ENCODE measurements at places on chromosomes 3 and 15.

- DNase-seq: no peak
These were observed 9.8 kb upstream of the CNTN3 start for GRCh38 chr3:74624301-74624700.

GRCh38 chr3:161890147-161890625 lies 393.6 kb downstream of the OTOL1 start:
- no peak for DNase-seq

GRCh38 chr3:189082666-189083427 lies 88.9 kb upstream of the TPRG1 start:
- no peak for DNase-seq

- no peak for DNase-seq
These were observed 499.0 kb downstream of the PYDC2 start for GRCh38 chr3:191959876-191960413.

GRCh38 chr15:57537072-57537471 lies 54.6 kb upstream of the MYZAP start:
- no peak for DNase-seq

DNA sequence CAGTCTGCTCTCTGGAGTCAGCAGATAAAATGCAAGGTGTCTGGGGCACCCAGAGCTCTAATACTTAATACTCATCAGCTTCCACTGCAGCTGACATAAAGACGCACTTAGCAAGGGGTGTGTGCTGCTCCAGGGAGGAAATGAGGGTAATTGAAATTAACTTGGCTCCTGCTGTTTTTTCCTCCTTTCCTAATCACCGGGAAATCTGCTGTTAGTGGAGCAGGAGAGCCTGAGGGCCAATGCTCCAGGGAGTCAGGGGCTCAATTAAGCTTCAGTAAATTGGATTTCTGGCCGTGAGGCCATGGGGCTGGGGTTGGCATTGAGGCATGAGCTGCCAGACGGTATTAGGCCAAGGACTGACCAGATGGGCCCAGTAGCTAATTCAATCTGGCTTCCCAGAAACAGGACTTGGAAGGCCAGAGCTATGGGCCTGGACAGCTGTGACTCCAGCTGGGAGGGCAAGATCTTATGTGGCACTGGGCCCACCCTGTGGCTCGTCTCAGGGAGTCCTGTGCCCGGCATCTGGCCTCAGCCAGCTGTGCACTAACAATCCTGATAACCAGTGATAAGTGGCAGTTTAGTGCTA lies 30.7 kb upstream of the CHRNB4 start:
- no peak for DNase-seq

DNA sequence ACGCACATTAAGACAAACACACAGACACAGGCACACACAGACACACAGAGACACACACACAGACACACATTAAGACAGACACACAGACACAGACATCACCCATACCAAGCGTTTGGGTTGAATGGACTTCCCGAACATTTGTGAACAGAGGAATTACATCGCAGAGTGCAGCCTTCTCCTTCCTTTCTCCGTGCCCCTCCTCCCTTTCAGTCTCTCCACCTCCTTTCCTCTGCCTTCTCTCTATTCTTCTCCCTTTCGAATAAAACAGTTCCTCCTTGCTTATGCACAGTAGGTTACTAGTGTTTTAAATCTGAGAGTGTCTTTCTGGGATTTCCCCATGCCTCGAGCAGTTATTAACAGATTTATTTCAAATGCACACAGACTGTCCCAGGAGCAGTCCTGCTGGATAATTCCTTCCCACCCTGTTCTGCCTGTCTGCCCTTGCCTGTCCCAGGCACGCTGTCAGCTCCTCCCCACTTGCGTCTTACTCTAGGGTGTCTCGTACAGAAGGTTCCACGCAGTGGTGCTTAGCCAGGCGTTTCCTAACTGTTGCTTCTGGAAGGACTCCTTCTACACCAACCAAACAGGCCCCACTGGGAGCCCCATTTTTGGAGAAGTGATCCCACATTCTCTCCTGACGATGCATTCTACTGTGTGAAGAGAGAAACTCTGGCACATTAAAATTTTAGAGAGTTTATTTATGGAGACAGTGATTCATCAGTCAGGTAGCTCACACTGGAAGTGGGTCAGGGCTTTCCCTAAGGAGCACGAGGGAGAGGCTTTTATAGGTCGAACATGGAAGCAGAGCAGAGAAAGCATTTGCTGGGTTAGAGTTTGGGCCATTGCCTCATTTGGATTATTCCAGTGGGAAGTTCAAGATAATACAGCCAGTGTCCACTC lies 163.8 kb downstream of the SV2B start:
- DNase-seq: no peak

GRCh38 chr3:32597656-32598055 lies 27.0 kb upstream of the DYNC1LI1 start:
- DNase-seq: no peak

- no peak for DNase-seq
These were observed 61.8 kb downstream of the MYH15 start for GRCh38 chr3:108448593-108448992.

DNA sequence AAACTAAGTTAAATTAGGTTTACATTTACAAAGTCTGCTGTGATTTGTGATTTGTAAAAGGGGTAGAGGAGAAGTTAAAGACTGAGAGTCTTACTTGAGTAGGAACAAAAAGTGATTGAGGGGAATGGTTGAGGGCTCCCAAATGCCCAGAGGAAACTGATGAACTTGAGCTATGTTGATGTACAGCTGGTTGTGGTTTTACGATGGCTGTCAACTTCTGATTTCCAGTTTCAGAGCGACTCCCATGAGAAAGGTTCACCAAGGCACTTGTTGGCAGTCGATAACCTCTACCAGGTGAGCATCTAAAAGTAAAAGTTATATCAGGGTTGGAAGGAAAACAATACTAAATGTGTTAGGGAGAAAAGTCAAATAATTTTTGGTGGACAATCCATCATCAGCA lies 91.0 kb downstream of the XRN1 start:
- DNase-seq: no peak

GRCh38 chr3:140822401-140823047 lies 119.1 kb upstream of the SLC25A36 start:
- DNase-seq: no peak

DNA sequence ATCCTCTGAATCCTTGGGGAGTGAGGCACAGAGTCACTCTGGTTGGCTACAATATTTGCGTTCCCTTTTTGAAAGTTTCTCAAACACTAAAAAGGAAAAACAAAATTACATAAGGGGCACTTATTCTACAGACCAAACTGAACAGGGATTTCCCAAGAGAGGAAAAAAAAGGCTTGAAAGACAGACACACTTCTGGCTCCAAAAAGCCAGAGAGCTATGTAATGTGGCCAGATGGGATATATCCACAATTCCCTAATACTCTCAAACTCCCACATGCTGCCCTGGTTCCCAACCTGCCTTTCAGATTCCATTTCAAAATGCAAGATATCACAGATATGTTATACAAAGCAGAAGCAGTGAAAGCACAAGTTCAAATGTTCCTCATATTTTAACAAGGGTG lies 1.6 kb downstream of the FRMD4B start:
- DNase-seq: no peak

- DNase-seq: peak; percentile 43
These were observed 353.5 kb downstream of the MCTP2 start for GRCh38 chr15:94584833-94585244.

DNA sequence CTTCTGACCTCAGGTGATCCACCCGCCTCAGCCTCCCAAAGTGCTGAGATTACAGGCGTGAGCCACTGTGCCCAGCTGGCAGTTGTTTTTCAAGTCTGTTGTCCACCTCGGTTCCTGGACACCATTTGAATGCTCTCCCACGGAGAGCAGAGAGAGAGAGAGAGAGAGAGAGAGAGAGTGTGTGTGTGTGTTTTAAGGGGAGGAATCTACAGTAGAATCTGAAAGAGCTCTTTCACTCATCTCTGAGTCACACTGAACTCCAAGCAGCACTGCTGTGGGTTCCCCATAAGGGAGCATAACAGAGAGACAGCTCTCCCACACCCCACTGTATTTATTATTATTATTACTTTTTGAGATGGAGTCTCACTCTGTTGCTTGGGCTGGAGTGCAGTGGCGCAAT lies 156.6 kb downstream of the RPLP1 start:
- no peak for DNase-seq

DNA sequence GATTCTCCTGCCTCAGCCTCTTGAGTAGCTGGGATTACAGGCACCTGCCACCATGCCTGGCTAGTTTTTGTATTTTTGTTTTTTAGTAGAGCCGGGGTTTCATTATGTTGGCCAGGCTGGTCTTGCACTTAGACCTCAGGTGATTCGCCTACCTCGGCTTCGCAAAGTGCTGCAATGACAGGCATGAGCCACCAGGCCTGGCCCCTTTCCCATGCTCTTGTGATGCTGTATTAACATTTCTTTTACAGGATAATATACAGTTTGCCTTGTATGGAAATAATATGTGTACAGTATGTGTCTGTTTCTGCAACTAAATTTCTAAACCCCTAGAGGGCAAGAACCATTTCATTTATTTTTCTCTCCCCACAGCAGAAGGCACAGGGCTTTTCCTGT lies 37.8 kb downstream of the SCG5 start:
- DNase-seq: no peak

GRCh38 chr3:14118400-14119381 lies 6.0 kb downstream of the CHCHD4 start:
- no peak for DNase-seq

GRCh38 chr15:63041974-63042876 lies at the start of gene TPM1:
Gene TPM1, plus strand, starts transcription at chr15:63042747. Its CDS starts 83 bp downstream, at chr15:63042830.
- DNase-seq: no peak

DNA sequence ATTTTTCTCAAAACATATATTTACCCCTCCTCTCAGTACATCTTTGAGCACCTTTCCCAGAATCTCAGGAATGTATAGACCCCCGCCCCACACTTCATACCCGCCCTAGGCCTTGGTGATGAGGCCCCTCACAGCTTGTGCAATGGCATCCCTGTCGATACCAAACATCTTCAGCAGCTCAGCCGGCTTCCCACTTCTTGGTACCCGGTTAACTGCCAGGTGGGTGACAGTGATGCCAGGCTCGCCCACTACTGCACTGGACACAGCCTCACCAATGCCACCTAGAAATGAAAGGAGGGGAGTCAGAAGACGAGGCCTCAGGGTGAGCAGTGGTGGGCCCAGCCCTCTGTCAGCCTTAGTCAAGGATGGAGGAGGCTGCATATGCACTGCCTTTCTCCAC lies 30.2 kb downstream of the TKT start:
- DNase-seq: no peak

DNA sequence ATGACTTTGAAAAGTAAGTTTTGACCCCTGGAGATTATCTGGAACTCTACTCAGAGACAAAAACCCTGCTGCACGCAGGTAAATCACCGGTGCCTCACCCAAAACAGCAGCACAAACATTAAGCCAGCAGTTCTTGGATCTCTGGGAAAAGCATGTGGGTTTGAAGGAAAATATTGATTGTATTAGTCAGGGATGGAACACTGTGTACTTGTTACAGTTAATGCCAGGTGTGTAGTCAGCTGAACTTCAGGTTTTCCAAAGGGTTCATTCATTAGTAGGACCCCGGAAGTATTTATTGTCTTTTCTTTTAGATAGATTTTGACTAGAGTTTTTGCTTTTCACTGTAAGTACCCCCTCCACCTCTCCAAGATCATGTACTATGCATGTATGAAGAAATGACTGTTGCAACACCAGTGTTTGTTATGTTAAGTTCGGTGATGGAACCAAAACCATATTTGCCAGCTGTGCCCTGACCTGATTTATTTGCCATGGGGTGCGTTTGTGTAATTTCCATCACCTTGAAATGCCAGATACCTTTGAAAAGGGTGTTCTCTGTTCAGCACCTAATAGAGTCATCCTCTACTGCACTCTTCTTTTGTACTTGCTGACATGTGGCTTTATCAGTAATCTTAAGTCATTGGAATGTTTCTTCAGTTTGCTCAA lies 14.5 kb downstream of the ARHGEF26 start:
- DNase-seq: no peak

DNA sequence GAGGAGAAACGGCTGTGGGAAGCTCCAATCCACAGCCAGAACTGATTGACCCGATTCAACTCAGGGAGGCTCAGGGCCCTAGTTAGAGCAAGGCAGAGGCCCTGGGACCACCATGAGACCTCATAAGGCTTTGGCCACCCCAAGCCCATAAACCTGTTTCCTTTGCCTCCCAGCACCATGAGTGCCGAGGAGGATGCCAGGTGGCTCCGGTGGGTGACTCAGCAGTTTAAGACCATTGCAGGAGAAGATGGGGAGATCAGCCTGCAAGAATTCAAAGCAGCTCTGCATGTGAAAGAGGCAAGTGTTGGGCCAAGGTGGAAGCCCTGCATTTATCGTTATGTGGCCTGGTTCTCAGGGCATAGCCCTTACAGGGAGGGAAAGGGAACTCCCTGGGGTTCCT lies 11.9 kb downstream of the NOX5 start:
- DNase-seq: no peak

DNA sequence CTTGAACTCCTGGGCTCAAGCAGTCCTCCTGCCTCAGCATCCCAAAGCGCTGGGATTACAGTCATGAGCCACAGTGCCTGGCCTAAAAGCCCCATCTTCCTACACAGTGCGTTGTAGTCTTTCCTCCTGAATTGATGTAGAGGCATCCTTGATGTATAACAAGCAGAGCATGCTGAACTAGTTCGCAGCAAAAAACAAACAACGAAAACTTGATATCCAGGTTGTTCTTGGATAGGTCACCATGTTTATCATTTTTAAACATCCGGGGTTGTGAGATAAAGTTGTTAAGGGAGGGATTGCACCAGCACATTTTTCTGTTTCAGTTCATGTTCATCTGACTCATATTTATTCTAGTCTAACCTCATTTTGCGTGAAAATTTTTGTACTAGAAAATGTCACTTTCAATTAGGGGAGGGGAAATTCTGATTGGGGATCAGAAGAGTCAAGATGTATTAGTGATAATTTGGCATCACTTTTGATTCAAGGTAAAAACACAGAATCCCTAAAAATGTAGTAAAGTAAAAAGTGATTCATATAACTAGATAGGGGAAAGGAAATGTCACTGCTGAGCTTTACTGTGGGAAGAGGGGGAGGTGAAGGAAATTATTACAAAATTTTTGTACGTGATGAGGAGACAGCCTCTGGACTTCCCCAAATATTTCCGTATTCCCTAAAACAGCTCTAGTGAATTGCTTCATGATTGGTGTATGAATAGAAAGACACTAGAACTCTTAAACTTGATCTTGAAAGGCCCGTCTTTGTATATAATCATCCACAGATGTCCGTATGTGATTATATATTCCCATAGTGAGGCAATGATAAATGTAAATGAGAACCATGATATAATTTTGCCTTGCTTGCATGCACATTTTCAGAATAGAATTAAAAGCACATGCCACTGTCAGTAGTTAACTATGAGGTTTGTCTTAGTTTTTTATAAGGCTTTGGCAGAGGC lies 22.9 kb downstream of the RAB8B start:
- DNase-seq: peak; percentile 42
